Right atrium auricular region (tissue), 2 donors: ENCODE measurements at places on chromosomes 4 and X.

DNA sequence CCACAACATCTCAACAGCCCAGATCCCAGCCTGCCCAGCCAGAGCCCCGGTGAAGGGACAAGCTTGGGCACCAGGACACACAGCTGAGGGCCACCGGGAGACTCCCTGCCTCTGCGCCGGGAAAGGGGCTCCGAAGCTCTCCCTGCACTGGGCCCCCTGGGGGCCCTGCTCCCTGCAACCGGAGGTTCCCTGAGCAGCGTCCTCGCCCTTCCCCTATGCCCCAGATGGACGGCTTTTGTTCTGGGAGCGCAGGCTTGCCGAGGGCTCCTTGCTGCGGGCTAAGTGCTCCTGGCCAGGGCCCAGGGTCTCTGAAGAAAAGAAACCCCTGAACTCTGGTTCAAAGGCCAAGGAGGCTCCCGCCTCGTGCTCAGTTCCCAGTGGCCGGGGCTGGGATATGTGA is 899 bp upstream of the ZFP92 start:
- no peak for DNase-seq

- DNase-seq: no peak
These were observed 392.3 kb upstream of the GALNT7 start for GRCh38 chr4:172776203-172776861.

DNA sequence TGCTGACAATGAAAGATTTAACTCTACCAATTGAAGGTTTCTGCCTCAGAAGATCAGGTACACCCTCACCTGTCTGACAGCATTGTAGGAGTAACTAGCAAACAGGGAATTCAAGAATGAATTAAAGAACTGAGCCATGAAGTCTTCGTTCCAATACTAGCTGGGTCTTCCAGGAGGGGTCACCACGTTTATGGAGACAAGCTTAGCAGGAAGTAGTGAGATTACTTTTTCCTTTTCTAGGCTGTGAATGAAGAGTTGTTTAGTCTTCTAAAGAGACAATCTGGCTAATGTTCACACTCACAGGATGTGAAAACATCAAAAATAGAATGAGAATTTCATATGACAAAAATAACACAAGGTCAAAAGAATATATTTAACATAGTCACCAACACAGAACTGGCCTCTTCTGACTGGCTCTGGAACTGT is 54.9 kb downstream of the REELD1 start:
- DNase-seq: no peak

DNA sequence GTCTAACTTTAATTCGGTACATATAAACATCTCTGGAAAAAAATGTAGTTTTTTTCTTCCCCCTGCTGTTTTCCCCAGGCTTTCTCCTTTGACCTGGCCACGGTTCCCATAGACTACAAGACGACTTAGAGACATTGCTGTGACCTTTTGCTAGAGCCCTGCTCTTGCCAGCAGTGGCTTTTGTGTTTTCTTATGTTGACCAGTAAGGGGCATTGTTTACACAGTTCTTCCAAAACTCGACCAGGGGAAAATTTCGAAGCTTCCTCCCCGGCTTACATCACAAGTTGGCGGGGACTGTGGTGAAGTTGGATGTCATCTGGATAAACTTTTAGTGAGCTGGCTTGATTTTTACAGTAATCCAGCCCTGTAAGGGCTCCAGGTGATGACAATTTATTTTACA is 9.3 kb downstream of the CCDC160 start:
- DNase-seq: no peak

- DNase-seq: no peak
These were observed 9.0 kb upstream of the BCOR start for GRCh38 chrX:40106676-40107290.

DNA sequence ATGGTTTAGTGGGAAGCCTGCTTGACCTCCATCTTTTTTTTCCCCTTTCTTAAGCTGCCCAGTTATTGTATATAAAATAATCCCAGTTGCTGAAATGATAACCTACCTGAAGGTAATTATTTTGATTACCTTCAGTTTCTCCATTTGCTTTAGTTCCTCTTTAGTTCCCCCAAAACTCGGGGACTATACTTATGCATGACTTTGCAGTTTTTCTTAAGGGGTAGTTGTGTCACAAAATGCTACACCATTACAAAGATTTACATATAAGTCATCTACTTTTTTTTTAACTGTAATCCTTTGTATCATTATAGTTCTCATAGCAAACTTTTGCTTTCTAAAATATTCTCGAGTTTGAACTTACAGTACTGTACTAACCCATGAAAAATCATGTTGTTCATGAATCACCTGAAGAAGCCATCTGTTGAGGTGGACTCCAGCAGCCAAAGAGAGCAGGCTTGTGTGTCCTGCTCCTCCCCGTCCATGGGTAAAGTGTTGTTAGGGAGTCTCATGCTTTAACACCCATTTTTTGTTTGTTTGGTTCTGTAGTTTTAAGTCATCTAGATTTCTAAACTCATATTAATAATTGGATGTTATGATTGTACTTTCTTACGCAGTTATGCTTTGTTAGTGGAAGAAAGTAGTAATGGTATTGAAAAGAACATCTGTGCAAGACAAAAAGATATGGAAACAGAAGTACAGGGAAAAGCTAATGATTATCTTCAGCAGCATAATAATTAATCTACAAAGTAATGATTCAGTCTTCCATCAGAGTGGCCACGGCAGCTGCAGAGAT is 34.6 kb downstream of the HADH start:
- DNase-seq: no peak

GRCh38 chr4:153448003-153448731 is 18.0 kb upstream of the TMEM131L start:
- DNase-seq: no peak
